ENCODE measurements at places on chromosomes 7 and 10. TPM values are rescaled to one million over a fixed set of nuclear protein-coding genes. Genes with fewer than 3 reads are reported as not detected.
A peak's percentile ranks its signal among the peaks of the same experiment; 100 is the strongest.

MNX1 gene
- not detected for total RNA-seq

DNA sequence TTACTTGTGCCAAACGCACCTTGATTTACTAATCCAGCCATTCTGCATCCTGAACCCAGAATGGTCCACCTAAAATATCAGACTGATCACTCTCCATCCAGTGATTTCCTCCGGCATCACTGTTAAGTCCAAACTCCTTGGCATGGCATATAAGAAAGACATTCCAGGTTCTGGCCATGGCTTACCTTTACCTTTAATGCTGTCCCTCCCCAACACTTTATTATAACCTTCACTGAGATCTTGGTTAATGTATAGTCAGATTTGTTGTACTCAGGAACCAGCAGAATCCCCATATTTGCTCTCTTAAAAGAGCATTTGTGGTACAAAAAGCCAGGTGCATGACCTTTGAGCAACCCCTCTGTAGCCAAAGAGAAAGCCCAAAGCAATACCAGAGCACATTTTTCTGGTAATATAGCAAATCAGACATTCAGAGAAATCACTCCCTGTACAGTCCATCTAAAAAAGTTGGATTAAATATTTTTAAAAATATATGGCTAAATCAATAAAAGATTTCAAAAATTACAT lies 10.2 kb downstream of the UMAD1 start:
- H3K4me1 ChIP-seq = peaks cover 6% of the 10 kb centered on the region
- H3K27ac ChIP-seq = no peak overlapping the region
- no peak overlapping the region for H3K4me3 ChIP-seq
- H3K36me3 ChIP-seq = no peaks in the 10 kb centered on the region

GRCh38 chr7:54109501-54109900 lies 432.7 kb upstream of the VSTM2A start:
- H3K27ac ChIP-seq = no peak overlapping the region
- DNase-seq = no peak
- no peaks in the 10 kb centered on the region for H3K4me1 ChIP-seq
- H3K4me3 ChIP-seq = no peak overlapping the region

HOXA5 gene
- 16.3 TPM for total RNA-seq

C10orf67 gene
- total RNA-seq = 1.4 TPM

DNA sequence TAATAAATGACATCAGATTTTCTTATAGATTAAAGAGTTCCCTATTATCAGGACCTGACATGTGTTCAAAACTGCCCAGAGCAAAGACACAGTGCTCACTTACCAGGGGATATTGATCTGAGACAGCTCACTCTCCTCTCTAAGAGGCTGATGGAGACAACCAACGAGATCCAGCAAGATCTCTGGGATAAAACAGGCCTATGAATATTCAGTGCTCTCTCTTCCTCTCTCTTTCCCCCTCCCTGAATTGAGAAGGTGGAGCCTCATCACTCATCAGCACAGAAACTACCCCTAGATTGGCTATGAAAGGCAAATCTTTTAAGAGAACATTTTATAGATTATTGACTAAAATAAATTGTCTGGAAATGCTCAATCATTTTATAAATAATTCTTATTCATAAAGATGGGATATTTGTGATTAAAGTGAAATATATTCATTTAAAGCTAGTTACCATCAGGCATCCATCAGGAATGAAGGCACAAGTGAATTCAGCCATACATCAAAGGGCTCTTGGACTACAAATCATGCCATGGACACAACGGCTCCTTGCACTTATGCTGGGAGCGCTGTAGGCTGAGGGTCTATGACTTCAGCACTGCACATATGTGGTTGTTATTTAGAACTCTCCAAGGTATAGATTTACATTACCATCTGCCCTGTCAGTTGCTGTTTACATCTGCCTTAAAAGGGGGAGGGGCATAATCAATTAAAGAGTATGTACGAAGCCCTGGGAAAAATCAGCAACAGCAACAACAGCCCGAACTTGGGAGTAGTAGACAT lies 3.4 kb upstream of the PPP1R17 start:
- no peaks in the 10 kb centered on the region for H3K36me3 ChIP-seq
- no peak overlapping the region for H3K27ac ChIP-seq
- no peaks in the 10 kb centered on the region for H3K27me3 ChIP-seq
- no peaks in the 10 kb centered on the region for H3K4me1 ChIP-seq
- DNase-seq = no peak
- H3K4me3 ChIP-seq = no peak overlapping the region

- no peak for DNase-seq
- no peaks in the 10 kb centered on the region for H3K27me3 ChIP-seq
- H3K36me3 ChIP-seq = no peaks in the 10 kb centered on the region
- H3K4me3 ChIP-seq = no peak overlapping the region
- no peak overlapping the region for H3K27ac ChIP-seq
Observed at GRCh38 chr10:67297637-67298181, 371.9 kb downstream of the LRRTM3 start.

- no peak overlapping the region for H3K27ac ChIP-seq
- DNase-seq = no peak
- no peaks in the 10 kb centered on the region for H3K27me3 ChIP-seq
- H3K4me3 ChIP-seq = no peak overlapping the region
Observed at GRCh38 chr7:110521357-110521911, 569.5 kb upstream of the LRRN3 start.

DNA sequence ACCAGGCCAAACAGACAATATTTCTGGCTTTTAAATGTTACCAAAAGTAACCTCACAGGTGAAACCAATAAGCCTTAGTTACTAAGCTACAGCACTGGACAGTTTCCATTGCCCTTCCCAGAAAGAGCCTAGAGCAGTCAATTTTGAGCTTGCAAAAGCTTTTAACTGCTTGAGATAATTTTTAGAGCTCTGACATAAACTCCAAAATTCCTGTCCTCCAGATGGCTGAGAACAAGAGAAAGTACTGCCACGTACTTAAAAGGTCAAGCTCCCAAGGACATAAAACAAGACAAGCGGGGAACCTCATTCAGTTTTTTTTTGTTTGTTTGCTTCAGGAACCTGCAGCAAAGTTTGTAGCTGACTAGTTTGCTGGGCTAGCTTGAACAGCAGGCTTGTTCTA lies 54.1 kb downstream of the BBS9 start:
- H3K36me3 ChIP-seq = peaks cover 5% of the 10 kb centered on the region
- no peaks in the 10 kb centered on the region for H3K4me1 ChIP-seq
- H3K27ac ChIP-seq = no peak overlapping the region
- H3K4me3 ChIP-seq = no peak overlapping the region
- DNase-seq = no peak

- no peaks in the 10 kb centered on the region for H3K4me1 ChIP-seq
- H3K27ac ChIP-seq = no peak overlapping the region
Observed at GRCh38 chr7:126608339-126608776, 644.4 kb downstream of the GRM8 start.

GRCh38 chr10:114499630-114500190 lies 95.4 kb upstream of the AFAP1L2 start:
- H3K36me3 ChIP-seq = peaks cover 12% of the 10 kb centered on the region
- H3K27ac ChIP-seq = peak overlapping the region; percentile 86
- H3K4me1 ChIP-seq = peaks cover 45% of the 10 kb centered on the region
- H3K4me3 ChIP-seq = no peak overlapping the region
- no peaks in the 10 kb centered on the region for H3K27me3 ChIP-seq

DNA sequence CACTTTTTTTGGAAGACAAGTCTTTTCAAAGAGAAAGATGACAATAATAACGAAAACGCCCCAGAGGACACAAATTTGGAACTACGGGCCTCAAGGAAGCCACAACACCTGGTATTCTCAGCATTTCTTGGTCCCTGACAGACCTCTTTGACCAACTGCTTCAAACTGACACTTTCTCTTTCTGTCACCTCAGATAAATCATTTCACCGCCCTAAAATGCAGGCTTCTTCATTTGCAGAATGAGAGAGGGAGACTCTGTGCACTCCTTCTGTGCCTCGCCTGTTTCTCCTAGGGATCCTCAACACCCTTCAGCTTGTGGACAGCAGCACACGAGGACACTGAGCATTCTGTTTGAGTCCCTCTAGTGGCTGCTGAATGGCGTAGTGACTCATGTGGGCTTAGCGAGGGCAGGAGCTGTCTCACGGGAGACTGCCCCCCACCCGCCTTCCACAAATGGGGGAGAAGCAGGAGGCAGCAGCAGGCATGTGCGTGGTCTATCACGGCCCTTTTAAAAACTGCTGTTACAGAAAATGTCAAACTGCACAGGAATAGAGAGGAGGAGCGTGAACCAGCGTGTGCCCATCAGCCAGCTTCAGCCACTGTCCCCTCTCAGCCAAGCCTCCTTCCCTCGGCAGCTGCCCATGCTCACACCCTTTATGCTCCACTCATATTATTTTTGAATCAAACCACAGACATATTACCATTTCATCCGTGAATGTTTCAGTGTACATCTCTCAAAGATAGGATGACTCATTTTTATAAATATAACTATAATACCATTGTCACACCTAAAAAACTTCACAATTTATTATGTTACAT lies 41.4 kb downstream of the GSDME start:
- no peaks in the 10 kb centered on the region for H3K36me3 ChIP-seq
- DNase-seq = no peak
- no peaks in the 10 kb centered on the region for H3K27me3 ChIP-seq
- no peaks in the 10 kb centered on the region for H3K4me1 ChIP-seq

DNA sequence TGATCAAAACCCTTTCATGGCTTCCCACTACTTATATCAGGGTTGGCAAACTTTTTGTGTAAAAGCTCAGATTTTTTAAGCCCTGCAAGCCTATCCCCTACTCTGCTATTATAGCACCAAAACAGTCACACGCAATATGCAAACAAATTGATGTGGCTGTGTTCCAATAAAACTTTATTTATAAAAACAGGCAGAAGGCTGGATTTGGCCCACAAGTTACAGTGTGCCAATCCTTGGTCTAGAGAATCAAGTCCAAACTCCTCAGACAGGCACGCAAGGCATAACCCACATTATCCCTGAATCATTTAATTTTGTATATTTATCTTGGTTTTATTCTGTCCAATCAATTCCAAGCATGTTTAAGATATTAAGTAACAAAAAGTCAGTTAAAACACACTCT lies 71.9 kb downstream of the SGMS1 start:
- H3K27me3 ChIP-seq = no peaks in the 10 kb centered on the region
- no peak overlapping the region for H3K27ac ChIP-seq
- DNase-seq = no peak
- H3K36me3 ChIP-seq = no peaks in the 10 kb centered on the region

GRCh38 chr7:105766421-105767073 lies 109.9 kb downstream of the ATXN7L1 start:
- no peaks in the 10 kb centered on the region for H3K4me1 ChIP-seq
- H3K27ac ChIP-seq = no peak overlapping the region
- H3K36me3 ChIP-seq = no peaks in the 10 kb centered on the region
- H3K27me3 ChIP-seq = no peaks in the 10 kb centered on the region
- no peak for DNase-seq
- no peak overlapping the region for H3K4me3 ChIP-seq

DNA sequence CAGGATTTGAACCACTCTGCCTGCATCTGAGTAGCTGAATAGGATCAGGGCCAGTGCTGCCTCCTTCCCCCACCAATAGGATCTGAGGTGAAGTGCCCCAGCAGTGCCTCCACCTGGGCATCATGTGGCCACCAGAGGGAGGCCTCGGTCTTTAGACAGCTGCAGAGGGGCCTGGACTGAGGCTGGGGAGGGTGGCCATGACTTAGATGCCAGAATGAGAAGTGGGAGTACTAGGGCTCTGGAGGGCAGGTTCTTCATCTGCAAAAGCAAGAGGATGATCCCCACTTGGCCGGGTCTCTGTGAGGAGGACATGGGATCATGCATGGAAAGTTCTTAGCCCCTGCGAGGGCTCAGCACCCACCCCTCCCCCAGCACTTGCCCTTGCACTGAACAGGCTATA lies 56.9 kb downstream of the NEUROG3 start:
- H3K36me3 ChIP-seq = no peaks in the 10 kb centered on the region
- H3K4me1 ChIP-seq = no peaks in the 10 kb centered on the region
- no peak overlapping the region for H3K4me3 ChIP-seq
- no peaks in the 10 kb centered on the region for H3K27me3 ChIP-seq
- no peak overlapping the region for H3K27ac ChIP-seq

DNA sequence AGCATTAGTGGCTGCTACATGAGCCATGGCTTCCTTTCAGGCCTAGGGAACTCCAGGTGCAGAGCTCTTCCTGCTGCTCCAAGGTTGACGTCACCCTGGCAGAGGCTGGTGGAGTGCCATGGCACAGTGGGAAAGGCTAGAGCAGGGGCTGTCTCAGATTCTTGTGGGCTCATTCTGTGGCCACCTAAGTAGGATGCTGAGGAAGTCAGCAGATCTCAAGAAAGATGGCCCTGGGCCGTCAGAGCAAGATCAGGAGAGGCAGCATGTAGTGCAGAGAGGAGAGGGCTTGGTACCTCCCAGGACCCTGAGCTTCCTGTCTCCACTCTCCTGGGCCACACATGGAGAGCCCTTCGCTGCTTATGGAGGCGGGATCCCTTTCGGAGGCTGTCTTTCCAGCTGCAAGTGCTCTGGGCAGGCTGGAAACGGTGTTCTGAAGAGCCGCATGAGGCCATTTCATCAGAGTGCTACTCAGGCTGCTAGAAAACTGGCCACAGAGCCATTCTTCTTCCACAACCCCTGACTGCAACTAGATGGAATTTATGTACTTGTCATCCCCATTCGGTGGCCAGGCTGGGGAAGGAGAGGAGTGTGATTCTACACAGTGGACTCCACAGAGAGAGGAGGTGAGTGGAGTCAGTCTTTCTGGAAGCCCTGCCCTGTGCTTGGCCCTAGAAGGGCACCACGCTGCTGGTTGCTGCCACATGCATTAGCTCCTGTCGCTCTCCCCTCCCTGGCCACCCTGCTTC lies 304.2 kb downstream of the RPS24 start:
- H3K4me3 ChIP-seq = no peak overlapping the region
- H3K27me3 ChIP-seq = no peaks in the 10 kb centered on the region
- no peak overlapping the region for H3K27ac ChIP-seq
- H3K4me1 ChIP-seq = no peaks in the 10 kb centered on the region

CPA4 gene
- 68.7 TPM for total RNA-seq

GRCh38 chr7:155860840-155861479 lies 48.7 kb upstream of the SHH start:
- peak; percentile 62 for DNase-seq
- H3K27me3 ChIP-seq = peaks cover 15% of the 10 kb centered on the region
- H3K27ac ChIP-seq = no peak overlapping the region
- no peaks in the 10 kb centered on the region for H3K36me3 ChIP-seq

All from suprapubic skin (tissue), 4 donors.